ENCODE measurements at places on chromosomes 13 and 19.

GRCh38 chr19:30111021-30111855 is 169.2 kb downstream of the URI1 start:
- no peak for DNase-seq

- DNase-seq = no peak
These were observed 386.3 kb downstream of the NDFIP2 start for GRCh38 chr13:79867254-79867653.

DNA sequence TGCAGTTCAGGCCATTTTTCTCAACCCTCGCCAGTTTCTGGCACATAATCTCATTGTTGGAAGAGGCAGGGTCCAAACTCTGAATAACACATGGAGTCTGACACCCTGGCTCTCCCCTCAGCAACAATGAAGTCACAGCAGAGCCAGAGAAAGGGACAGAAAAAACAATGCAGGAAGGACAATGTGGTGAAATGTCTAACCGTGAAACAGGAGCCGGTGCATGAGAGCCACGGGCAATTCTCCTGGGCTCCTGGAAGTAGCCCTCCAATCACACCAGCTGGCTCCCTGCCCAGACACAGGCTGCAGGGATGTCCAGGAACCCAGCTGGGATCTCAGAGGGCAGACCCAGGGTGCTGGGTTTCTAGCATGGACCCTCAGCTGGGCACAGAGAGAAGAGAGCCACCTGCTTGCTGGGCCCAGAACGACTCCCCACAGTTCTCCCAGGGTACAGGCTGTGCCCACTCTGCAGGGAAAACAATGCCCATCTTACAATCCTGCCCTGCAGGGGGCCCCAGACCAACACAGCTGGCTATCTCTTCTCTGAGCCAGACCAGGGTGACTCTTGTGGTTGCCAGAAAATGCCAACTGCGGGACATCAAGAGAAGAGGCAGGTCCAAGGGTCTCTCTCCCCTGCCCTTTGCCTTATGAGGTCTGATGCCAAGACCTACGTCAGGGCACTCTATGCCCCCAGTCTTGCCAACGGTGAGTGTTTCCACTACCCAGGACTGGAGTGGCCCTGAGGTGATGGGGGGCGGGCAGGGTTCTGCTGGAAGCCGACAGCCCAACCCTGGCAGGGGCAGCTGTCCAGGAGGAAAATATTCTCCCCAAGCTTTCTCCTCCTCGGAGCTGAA is 64.5 kb downstream of the CEBPG start:
- DNase-seq = no peak

DNA sequence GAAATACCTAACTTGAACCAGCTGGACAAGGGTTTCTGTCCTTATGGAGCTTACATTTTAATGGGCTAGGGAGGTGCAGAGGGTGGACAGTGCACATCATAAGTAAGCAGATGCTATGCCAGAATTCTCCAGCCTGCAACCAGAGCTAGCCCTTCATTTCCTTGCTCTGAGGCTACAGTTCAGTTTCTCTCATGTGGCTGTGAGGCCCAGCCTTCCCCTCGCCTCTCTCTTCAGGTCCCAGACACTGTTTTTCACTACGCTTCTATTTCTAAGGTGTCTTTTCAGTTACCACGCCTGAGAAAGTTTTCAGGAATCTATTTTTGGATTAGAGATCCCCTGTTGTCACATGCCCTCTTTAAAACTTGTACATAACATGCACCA is 141.9 kb downstream of the PCCA start:
- no peak for DNase-seq

DNA sequence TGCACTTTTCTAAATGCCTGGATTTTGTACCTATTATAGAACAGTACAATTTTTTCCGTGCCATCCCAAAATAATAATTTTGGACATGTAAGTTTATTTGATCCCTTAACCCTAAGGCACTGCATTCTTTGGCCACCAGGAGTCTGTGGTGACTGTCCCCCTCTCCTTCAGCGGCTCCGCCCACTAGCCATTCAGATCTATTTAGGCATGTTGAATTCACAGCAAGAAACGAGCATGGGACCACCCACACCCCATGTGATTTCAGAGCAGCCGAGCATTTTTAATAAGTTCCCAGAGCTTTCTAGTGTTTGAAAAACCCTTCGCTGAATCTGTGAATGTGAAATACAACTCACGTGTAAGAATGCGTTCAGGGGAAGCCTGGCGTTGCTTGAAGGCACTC is 567.5 kb downstream of the MYO16 start:
- no peak for DNase-seq

- DNase-seq = no peak
These were observed 57.0 kb upstream of the IPO5 start for GRCh38 chr13:97896446-97896845.

DNA sequence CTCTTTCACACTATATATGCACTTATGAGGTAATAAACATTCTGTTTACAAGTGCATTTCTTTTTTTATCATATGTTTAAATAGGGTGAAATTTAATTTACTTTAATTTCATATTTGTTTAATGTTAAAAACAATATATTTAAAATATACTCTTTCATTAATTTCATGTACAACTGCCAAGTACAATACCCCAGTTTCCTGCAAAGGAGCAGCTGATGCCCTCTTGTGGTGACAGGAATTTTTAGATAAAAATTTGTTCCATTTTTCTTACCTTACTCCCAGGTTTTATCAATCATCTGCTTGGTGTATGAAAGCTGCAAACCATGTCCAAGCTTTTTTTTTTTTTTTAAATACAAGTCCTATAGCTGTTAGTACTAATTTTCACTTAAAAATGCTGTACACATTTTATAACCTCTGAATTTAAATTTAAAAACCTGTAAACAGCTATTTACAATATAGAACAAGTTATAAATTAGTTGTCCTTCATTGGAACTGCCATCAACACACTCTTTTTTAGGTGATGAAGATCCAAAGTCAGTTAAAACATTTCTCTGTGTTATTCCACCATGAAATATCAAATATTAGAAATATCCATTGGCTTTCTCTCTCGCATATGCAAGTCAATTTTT is 4.9 kb downstream of the PCDH20 start:
- DNase-seq = no peak

GRCh38 chr13:21164631-21165030 is 11.7 kb downstream of the SKA3 start:
- no peak for DNase-seq

DNA sequence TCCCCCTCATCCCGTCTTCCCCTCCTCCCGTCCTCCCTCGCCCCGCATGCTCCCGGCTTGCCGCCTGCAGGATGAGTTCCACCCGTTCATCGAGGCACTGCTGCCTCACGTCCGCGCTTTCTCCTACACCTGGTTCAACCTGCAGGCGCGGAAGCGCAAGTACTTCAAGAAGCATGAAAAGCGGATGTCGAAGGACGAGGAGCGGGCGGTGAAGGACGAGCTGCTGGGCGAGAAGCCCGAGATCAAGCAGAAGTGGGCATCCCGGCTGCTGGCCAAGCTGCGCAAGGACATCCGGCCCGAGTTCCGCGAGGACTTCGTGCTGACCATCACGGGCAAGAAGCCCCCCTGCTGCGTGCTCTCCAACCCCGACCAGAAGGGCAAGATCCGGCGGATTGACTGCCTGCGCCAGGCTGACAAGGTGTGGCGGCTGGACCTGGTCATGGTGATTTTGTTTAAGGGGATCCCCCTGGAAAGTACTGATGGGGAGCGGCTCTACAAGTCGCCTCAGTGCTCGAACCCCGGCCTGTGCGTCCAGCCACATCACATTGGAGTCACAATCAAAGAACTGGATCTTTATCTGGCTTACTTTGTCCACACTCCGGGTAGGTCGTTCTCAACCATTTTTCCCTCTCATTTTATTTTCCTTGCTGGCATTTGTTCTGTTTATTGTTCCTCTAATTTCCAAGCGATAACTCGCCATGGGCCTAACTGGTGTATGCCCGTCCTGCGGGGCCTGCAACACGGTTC is 29.8 kb downstream of the NFIX start:
- DNase-seq = no peak

DNA sequence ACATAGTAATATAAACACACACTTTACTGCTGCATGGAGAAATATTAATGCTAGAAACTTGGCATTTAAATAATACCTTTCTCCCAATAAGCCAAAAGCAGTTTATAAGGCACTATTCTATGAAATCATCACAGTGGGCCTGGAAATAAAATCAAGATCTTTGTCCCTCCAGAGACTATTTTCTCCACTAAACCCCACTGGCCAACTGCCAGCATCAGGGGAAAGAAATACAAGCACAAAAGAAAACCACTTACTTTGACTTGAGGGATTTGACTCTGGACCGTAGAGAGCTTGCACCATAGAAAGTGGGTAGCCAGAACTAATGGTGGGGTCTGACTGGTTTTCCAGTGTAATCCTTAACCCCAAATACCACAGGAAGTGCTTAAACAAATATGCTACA is 71.9 kb downstream of the DCLK1 start:
- DNase-seq = no peak

DNA sequence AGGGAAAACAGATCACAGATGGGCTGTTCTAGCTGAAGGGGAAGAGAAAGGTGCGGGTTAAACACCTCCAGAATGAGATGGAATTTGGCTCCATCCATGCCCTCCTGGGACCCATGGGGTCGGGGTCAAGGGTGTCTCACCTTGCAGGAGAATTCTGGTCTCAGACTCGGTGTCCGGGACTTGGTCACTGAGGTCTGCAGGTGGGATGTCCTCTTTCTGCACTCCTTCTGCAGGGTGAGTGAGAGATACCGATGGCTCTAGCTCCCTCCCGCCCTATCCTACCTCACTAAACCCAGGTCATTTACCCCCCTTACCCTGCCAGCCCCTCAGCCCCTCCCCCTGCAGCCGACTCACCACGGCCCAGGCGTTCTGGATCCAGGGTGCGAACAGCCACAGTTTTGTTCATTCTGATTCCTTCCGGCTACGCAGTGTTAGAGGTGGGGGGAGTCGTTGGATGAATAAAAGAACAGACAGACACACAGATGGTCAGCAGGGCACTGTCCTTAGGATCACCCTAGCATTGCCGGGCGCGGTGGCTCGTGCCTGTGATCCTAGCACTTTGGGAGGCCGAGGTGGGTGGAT is 24.1 kb downstream of the C3 start:
- no peak for DNase-seq

DNA sequence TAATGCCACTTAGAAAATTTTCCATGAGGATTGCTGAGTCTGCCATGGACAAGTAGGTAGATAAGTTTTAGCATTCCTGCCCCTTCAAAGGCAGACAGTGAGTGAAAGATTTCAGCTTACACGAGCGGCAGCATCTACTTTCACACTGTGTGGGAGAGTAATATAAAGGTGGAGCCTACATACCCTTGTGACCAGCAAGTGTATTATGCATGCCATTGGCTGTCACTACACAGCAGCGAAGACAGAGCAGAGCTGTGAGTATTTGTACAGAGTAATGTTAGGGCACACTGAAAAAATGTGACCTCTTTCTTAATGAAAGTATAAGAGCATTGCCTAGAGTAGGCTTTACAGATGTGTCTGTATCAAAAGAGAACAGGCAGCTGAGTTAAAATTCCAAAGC is 14.0 kb downstream of the SLITRK6 start:
- no peak for DNase-seq

GRCh38 chr13:33307843-33308242 is 22.3 kb upstream of the STARD13 start:
- no peak for DNase-seq

DNA sequence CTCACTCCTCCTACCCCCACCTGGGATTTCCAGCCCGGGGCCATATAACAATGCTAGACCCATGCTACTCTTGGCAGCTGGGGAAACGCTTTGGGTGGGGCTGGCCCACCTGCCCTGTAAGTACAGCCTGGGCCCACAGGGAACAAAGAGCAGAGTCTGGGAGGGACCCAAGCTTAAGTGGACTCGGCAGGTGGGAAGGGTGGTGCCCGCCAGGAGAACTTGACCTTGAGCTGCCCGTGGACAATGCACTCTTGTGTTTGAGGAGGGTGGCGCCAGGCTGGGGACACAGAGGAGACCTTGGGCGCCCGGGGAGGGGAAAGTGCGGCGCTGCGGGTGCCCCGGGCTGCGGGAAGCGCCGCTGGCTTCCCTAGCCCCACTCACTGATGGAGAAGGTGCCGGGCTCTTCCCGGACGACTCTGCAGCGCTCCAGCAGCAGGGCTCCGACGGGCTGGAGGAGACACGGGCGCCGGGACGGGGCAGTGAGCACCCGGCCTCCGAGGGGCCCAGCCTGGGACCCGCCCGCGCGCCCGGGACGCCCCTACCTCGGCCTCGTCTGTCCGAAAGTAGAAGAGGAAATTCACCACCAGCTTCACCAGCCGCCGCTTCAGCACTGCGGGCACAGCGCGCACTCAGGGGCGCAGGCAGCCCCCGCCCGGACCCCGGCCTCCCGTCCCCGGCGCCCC is 607 bp downstream of the PLEKHJ1 start:
- no peak for DNase-seq
